ENCODE measurements at places on chromosomes 1 and 21. TPM values are rescaled to one million over a fixed set of nuclear protein-coding genes. Genes with fewer than 3 reads are reported as not detected.

GRCh38 chr1:158793604-158794003 is 12.6 kb upstream of the OR6N2 start:
- DNase-seq: no peak

HSD17B7 gene
- 8.4 TPM for total RNA-seq

GRCh38 chr1:192936313-192937018 is 122.7 kb downstream of the UCHL5 start:
- DNase-seq: no peak

DNA sequence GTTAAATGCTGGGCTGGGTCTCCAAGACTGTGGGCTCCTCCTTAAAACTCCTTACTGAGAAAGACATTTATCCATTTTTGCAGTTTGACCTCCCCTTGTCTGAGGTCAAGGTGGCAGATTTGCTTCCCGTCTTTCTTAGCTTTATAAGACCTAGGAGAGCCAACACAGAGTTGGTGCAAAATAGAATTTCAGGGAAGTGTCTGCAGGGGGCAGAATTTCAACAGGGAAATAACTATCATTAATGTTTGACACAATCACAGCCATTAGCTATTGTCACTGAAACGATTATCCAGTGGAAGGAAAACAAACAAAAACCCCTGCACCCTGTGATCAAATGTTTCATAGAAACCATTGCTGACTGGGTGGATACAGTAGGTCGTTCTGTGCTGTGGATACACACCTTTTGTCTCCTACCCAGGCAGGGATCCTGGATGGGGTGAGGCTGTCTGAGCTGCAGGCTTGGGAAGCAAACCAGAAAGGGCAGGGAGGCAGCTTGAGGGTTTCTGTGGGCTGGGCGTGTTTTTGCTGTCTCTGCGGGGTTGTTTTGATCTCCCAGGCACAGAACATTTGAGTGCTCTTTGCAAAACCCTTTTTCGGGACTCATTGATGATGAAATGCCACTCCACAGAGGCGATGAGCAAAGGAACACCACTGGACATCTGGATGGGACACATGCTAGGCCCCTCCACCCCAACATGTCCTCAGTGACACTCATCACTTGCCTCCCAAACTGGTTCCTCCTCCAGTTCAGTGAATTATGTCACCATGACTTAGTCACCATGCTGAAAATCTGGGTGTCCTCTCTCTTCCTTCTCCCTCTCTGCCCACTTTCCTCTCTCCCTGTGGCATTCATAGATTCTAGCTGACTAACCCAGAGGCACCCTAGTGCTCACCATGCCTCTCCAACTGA is 94.2 kb upstream of the SERBP1 start:
- no peak for DNase-seq

ADAMTSL4 gene
- 13.0 TPM for total RNA-seq

GRCh38 chr1:36207339-36207738 is 16.9 kb upstream of the THRAP3 start:
- peak; percentile 92 for DNase-seq

DNA sequence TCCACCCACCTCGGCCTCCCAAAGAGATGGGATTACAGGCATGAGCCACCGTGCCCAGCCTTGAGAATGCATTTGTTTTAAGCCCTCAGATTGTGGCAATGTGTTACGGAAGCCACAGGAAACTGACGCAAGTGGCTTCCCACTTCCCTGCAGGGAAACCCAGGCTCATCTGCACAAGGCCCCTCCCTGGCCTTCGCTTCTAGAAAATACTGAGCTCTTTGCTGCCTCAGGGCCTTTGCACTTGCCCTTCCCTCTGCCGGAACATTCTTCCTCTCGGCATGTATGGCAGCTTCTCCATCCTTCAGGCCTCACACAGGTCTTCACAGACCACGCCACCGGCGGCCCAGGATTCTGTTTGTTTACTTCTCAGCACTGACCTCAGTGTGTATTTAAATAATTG is 137.0 kb upstream of the TMEM51 start:
- no peak for DNase-seq

RBP7 gene
- total RNA-seq: not detected

DNA sequence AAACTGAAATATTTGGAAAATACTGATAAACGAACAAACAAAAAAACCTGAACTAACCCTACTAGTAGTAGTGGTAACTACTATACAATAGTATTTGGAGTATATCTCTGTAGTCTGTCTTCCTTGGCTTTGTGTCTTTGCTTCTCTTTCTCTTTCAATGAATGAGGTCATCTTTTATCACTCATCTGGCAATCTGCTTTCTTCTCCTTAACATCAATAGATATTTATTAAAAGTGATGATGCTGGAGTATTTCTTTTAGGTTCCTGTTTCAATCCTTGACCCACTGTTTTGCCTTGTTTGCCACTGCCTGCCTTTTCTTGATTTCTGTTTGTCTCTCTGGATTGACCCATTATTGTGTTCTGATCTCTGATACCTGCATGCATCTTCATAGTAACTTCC is 71.5 kb downstream of the ROR1 start:
- DNase-seq: no peak

GRCh38 chr1:233097959-233098580 is 147.7 kb downstream of the NTPCR start:
- peak; percentile 22 for DNase-seq

DNA sequence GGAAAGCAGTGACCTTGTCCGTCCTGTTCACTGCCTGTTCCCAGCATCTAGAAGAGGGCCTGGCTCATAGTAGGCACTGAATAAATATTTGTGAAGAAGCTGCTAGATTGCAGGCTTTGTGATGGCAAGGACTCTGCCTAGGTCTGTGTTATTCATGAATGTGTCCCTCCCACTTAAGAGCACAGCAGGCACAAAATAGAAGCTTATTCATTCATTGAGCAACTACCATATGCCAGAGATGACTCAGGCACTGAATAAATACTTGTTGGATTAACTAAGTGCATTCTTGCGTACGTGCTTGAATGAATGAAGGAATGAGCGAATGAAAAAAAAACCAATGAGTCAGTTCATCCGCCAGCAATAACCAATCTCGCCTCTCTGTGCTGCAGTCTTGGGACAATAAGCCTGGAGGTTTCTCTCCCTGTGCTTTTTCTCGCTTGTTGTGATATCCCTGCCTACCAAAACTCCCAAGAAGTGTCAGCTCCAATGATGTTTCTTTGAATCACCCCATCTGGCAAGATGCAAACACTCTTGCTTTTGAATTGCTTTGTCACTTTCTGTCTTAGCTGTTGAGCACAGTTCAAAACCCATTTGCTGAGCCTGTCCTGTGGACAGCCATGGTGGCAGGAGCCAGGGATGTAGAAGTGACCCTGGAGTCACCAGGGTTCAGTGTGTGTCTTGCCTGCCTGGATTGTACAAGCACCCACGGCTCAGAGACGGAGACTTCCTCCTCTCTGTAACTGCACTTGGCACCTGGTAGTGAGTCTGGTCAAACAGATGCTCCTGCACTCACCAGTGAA is 143.9 kb downstream of the KAZN start:
- peak; percentile 97 for DNase-seq

TSACC gene
- total RNA-seq: not detected

KCNK1 gene
- 2.9 TPM for total RNA-seq

- no peak for DNase-seq
Observed at GRCh38 chr1:100346387-100346786, 5.9 kb upstream of the CDC14A start.

DNA sequence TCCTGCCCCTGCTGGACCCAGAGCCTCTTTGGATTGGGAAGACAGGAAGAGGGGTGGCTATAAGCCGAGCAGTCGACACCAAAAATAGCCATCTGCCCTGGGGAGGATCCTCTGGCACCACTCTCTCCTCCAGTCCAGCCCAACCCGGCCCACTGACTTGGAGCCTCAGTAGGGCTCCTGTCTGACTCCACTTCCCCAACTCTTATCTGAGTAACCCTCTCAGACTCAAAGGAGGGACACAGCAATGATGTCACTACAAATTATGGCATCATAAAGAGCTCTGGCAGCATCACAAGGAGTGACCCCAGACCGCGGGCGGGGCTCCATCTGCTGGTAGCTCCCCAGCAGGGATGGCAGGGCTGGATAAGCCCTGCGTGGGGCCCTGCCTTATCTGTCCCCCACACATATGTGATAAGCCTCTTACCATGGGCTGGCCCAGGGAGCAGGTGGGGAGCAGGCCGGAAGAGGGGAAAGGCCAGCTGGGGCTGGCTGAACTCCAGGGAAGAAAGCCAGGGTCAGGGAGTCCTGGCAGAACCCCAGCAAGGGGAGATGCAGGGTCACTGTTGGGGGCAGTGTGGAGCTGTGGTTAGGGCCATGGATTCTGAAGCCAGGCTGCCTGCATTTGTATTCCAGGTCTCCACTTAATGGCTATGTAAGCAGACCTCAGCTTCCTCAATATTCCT is 4.6 kb upstream of the SLC6A9 start:
- DNase-seq: peak; percentile 53

All from fibroblast of the aortic adventitia (primary cell).